ENCODE measurements at places on chromosomes 5 and 9.

DNA sequence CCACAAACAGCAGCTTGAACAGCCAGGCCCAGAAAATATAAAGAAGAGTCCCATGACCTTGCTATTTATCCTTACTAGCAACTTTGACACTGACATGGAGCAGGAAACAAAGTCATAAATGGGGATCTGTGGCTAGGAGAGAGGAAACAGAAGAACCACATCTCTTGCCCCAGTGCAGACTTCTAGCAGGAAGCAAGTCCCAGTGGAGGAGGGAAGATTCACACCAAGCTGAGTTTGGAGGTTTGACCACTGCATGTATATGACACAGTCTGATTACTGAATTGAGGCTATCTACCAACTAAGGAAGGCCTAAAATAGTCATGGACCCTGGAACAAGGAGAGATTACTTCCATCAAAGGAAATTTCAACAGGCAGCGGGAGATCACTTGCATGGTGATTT is 51.4 kb downstream of the CDH6 start:
- peak; percentile 69 for DNase-seq

DNA sequence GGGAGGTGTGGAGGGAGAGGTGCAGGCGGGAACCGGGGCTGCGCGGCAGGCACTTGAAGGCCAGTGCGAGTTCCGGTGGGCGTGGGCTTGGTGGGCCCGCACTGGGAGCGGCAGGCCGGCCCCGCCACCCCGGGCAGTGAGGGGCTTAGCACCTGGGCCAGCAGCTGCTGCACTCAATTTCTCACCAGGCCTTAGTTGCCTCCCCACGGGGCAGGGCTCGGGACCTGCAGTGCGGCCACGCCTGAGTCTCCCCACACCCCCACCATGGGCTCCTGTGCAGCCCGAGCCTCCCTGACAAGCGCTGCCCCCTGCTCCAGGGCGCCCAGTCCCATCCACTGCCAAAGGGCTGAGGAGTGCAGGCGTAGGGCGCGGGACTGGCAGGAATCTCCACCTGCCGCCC is 284.5 kb downstream of the DEPDC1B start:
- no peak for DNase-seq

DNA sequence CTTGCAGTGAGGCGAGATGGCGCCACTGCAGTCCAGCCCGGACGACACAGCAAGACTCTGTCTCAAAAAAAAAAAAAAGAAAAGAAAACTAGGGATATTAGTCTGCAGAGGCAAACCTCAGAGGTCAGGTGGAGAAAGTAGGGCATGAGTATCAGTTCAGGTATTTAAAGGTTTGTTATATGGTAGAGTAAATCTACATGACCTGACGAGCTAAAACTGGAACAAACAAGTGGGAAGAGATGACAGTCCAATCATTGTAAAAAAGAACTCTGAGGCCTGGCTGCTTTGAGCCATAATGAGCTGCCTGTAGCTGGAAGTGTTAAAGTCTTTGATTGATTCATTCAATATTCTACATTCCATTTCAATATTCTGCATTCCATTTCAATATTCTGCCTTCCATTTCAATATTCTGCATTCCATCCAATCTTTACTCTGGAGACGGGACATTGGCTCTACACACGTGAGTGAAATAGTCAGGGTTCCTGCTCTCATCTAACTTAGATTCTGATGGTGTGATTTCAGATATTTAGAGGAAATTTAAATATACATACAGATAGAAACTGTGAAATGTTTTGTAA is 28.9 kb upstream of the GRAMD2B start:
- DNase-seq = no peak

GRCh38 chr9:76419782-76420380 is 25.7 kb upstream of the RFK start:
- DNase-seq = peak; percentile 32

DNA sequence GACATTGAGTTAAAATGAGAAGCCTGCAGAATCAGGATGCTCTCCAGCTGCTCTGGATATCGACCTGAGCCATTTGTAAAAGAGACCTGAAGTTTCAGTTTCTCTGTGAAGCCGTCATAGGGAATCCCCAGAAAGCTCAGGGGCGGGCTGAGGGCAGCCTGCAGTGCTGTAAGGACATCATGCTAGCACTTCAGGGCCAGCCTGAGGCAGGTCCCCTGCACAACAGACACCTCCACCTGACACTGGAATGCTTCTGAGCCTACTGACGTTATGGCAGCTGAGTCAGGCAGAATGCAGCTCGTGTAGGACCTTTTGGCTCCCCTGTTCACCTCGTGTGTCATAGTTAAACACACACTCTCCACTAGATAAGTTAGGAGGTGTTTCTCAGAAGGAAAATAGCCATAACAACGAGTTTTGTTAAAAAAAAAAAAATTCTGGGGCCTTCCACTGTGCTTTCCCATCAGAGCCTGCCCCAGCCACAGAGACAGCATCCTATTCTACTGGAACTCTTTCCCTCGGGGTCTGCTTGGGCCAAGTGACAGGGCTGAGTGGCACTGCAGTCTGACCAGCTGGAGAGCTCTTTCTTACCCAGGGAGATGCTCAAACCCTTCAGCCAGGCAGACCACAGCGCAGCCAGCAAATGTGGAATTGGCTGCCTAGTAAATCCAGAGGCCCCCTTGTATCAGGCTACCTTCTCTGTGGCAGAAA is 354.9 kb downstream of the DIRAS2 start:
- DNase-seq = no peak

GRCh38 chr5:94043311-94043710 is 301.9 kb upstream of the POU5F2 start:
- no peak for DNase-seq

DNA sequence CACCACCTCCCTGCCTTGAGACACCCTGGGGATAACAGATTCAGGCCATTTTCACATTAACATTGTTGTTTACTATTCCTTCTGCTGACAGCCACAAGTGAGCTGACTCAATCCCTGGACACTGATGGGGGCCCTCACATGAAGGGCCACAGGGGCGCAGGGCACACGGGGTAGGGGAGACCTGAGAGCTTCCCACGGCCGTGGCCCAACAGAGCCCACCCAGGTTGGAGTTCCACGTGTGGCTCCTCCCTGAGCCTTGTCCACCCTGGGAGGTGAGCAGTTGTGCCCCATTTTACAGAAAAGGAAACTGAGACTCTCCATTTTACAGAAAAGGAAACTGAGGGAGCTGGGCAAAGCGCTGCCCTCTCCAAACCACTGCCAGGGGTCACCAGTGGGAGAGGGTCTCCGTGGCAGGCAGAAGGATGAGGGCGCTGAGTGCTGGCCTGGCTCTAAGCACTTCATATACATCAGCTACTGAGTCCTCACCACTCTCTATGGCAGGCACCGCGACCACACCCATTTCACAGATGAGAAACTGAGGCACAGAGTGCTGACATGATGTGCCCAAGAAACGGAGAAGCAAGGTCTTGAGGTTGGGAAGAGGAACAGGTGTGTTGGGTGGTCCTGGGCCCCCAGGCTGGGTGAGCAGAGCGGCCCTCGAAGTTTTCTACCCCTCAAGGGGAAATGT is 2.3 kb downstream of the NINJ1 start:
- DNase-seq = no peak

DNA sequence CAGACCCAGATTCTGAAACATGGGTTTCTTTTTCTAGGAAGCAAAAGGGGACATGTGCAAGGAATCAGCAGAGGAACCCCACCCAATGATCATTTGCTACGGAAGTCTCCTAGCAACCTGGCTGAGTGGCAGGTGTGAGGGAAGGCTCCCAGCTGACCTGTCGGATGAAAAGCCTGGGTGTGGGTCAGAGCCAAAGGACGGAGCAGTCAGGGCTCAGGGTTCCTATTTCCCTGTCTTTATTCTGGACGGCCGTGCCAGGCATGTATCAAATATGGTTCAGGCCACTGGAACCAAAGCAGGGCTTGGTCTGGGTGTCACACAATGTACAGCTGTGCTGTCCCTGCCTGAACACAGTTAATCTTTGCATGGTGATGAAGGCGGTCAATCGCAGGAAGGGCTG is 20.1 kb downstream of the STK10 start:
- no peak for DNase-seq

DNA sequence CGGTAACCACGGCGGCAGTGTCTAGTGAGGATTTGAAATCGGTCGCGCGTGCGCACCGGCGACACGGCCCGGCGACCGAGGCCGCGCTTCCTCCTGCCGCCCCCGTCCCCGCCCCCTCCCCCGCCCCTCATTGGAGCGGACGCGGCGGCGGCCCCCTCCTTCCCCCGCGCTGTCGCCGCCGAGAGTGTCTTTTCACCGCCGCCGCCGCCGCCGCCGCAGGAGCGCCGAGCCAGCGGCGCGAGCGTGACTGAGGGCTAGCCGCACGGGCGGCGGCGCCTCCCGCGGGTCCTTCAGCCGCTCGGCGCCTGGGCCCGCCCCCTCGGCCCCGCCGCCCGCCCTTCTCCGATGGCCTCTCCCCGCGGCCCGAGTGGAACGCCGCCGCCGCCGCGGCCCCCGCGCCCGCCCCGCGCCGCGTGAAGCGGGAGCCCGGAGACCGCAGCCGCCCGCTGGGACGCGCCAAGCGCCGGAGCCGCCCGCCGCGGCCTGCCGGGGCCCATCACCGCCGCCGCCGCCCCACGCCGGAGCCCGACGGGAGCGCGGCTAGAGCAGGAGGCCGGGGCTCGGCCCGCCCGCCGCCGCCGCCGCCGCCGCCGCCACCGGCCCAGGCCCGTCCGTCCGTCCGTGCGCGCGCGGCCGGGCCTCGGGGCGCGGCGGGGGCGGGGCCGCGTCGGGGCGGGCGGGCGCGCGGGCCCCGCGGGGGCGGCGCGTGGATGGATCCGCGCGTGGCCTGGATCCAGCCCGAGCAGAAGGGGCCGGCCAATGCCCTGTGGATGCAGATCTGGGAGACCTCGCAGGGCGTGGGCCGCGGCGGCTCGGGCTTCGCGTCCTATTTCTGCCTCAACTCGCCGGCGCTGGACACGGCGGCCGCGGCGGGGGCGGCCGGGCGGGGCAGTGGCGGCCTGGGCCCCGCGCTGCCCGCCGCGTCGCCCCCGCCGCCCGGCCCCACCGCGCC is at the start of gene TENT4A:
Gene TENT4A, plus strand, starts transcription at position 159 of the 952 bp plus-strand sequence. Its CDS starts 552 bp downstream, at position 711.
- no peak for DNase-seq

DNA sequence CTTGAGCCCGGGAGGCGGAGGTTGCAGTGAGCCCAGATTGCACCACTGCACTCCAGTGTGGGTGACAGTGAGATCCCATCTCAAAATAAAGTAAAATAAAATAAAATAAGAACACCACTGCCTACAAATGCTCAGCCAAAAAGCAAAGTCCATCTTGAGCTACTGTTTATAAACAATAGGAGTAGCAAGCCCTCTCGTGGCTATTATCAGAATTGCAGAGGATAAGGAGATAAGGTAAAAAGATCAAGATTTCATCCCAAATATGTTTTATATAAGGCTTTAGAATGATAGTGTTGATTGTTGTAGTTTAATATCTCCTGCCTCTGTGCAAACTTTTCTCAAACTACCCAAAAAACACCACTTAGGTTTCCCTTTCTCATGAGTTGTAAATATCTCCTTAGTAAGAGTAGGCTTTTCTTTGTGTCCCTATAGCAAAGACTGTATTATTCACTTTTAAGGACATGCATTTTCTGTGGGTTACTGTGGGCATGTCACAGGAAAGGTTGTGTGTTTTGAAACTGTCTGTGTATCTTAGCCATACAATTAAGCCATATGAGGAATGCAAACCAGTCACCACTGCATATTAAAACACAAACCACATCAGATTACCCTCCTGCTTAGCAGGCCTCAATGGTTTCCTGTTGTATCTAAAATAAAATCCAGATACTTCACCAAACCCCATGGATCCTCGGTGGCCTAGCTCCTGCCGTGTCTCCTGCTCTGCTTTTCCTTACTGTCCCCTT is 31.8 kb upstream of the CKS2 start:
- peak; percentile 68 for DNase-seq

GRCh38 chr5:23763170-23763569 is 255.8 kb downstream of the PRDM9 start:
- no peak for DNase-seq

DNA sequence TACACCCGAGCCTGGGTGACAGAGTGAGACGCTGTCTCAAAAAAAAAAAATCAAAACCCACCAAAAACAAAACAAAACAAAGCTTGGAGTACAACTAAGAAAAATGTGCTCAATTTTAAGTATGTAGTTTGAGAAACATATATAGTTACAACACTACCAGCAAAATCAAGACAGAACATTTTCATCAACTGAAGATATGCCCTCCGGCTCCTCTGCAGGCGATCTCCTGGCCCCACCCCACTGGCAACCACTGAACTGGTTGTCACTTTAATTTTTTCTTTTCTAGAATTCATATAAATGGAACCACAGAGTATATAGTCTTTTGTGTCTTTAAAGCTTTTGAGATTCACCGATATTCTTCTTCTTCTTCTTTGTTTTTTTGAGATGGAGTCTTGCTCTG is 35.0 kb downstream of the CNOT8 start:
- no peak for DNase-seq

GRCh38 chr9:24071091-24071490 is 245.1 kb upstream of the ELAVL2 start:
- DNase-seq = no peak

DNA sequence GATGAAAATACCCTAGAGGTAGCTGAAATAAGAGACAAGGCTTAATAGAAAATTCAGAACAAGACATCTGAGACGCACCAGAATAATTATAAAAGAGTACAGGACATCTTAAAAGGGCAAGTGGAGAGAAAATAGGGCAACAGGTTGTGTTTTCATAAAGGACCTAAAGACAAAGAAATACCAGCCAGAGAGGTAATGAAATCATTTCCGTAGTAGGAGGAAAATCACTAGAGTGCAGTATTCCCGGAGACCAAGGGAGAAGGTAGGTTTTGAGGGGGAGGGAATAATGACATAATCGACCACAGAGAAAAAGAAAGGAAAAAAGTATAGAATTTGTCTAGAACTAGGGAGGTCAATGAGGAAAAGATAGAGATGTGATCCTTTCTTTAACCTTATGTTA is 26.2 kb upstream of the CTNNAL1 start:
- no peak for DNase-seq

GRCh38 chr9:127917603-127918002 is 762 bp upstream of the ST6GALNAC4 start:
- DNase-seq = no peak

- DNase-seq = no peak
Measured at GRCh38 chr9:88084357-88085183, 53.7 kb downstream of the SPATA31C2 start.
